ENCODE measurements at places on chromosomes 1 and 21. TPM values are rescaled to one million over a fixed set of nuclear protein-coding genes. Genes with fewer than 3 reads are reported as not detected.

Gene CFAP74
- total RNA-seq = not detected

Gene CNR2
- total RNA-seq = not detected

DNA sequence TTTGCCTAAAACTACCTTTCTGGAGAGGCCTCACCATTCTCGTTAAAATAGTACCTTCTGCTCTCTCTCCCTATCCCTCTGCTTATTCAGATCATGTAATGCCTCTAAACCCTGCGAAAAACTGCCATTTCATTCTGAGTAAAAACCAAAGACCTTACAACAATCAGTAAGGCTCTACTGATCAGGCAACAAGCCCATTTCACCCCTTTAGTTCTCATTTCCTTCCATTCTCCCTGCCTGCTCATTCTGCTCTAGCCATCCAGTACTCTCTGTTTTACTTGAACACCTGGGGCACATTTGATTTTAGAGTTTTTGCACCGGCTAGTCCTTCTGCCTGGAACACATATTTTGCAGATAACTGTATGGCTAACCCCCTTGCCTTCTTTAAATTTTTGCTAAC is 187.8 kb downstream of the COQ8A start:
- DNase-seq = no peak
- peaks cover 8% of the 10 kb centered on the region for H3K36me3 ChIP-seq
- H3K27me3 ChIP-seq = no peaks in the 10 kb centered on the region
- H3K4me1 ChIP-seq = peaks cover 8% of the 10 kb centered on the region
- H3K27ac ChIP-seq = no peak overlapping the region

DNA sequence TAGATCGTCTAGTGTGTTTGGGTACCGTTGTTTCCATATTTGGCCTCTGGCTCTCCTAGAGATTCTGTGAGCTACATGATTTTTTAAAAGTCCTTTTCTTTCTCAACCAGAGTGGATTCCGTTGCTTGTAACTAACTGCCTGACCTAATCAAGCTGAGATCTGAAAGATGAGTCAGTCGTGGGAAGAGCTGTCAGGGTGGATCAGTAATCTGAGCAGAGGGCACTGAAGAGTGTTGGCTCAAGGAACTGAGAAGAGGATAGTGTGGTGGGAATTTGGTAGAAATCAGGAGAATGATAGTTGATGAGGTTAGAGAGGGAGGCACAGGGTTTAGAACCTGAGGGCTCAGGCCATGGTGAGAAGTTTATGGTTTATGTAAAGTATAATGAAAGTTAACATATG is 52.2 kb downstream of the TRAF5 start:
- H3K27me3 ChIP-seq = peaks cover 7% of the 10 kb centered on the region
- no peaks in the 10 kb centered on the region for H3K36me3 ChIP-seq
- no peak for DNase-seq
